ENCODE measurements at places on chromosomes 6 and 20. TPM values are rescaled to one million over a fixed set of nuclear protein-coding genes. Genes with fewer than 3 reads are reported as not detected.

ADGRF5 gene
- 6.2 TPM for total RNA-seq

FAM209B gene
- total RNA-seq, result not detected

SERPINB6 gene
- total RNA-seq, result 110 TPM

PI3 gene
- total RNA-seq, result not detected

BHLHE23 gene
- total RNA-seq, result not detected

TSPO2 gene
- total RNA-seq, result not detected

ZNF391 gene
- total RNA-seq, result 0.66 TPM

CPXM1 gene
- total RNA-seq, result not detected

COL21A1 gene
- 0.85 TPM for total RNA-seq

TFAP2C gene
- not detected for total RNA-seq

RSPH9 gene
- 0.09 TPM for total RNA-seq

IGF2R gene
- 56.5 TPM for total RNA-seq

PACRG gene
- total RNA-seq, result 0.45 TPM

NEDD9 gene
- 70.5 TPM for total RNA-seq

CLPSL2 gene
- total RNA-seq, result not detected

PLA2G7 gene
- total RNA-seq, result not detected

THEMIS gene
- total RNA-seq, result not detected

PRR18 gene
- not detected for total RNA-seq

C4B gene
- total RNA-seq, result 1.8 TPM

CDH26 gene
- not detected for total RNA-seq

GABRR1 gene
- not detected for total RNA-seq

Measured in endothelial cell of coronary artery (primary cell).